ENCODE measurements at places on chromosomes 6 and 20.

- DNase-seq, result no peak
Measured at GRCh38 chr6:26375270-26375669, 7.6 kb upstream of the BTN2A2 start.

- DNase-seq, result no peak
Measured at GRCh38 chr6:125533710-125534397, 215.6 kb upstream of the HEY2 start.

DNA sequence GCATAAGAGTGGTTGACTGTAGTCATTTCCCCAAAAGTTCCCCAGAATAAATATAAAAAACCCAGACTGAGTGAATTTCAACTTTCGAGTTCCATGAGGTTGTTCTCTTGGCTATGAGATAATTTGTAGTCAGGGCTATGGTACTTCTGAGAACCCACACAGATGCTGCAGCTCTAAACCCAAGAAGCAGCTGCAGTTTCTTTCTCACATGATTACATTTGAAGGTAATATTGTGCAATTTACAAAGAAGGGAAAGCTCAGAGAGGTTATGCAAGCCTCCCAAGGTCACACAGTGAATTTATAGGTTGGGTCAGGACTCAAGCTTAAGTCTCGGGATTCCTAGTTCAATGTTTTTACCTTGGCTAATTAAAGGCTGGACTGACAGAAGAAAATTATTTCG is 29.7 kb upstream of the CD93 start:
- no peak for DNase-seq

DNA sequence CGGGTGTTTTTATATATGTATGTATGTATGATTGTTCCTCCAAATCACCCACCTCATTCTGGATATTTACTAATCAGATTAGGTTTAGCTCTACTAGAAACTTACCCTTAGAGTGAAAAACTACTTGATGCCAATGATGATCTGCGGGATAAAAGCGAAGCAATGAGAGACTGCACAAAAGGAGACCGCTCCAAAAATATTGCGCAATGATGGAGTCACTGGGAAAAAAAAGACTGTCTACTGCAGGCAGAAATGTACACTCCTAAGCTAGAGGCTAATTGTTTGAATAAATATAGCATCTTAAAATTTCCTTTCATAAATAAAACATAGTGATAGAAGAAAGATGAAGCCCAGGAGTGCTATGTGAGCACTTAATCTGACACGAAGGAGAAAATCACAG is 7.3 kb downstream of the RAB32 start:
- DNase-seq, result no peak

DNA sequence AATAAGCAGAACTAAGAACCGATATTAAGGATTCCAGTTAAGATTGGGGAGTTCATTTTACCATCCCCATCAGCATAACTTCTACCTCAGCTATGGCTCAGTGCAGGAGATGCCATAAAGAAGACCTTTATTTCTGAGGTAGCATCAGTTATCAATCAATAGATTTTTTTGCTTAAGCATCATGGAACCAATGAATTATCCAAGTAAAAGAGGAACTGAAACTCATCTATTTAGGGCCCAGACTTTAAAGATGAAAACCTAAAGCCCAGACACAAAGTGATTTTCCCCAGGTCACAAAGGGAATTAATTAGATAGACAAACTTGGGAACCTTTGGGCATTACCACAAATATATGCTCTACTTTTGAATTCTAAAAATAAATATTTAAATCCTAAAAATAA is 59.2 kb upstream of the TINAG start:
- no peak for DNase-seq

GRCh38 chr6:112117554-112117953 is 30.2 kb downstream of the FAM229B start:
- DNase-seq, result no peak

DNA sequence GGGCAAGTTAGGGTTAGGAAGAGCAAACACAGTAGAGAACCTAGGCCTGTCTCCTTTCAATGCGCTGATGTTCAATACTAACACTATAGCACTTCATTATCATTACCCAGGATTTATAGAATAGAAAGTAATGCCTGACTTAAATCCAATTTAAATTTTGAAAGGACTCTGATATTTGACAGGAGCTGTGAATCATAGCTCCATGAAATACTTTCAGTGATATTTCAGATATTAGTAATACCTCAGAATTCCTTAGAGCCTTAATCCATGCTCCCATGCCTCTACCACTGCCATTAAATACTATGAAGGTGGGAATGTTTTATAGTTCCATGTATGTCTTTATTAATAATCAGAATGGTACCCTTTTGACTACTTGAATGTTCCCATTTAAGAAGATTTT is 530.2 kb downstream of the BCKDHB start:
- no peak for DNase-seq

GRCh38 chr20:50285376-50286173 is 94.9 kb downstream of the CEBPB start:
- no peak for DNase-seq

DNA sequence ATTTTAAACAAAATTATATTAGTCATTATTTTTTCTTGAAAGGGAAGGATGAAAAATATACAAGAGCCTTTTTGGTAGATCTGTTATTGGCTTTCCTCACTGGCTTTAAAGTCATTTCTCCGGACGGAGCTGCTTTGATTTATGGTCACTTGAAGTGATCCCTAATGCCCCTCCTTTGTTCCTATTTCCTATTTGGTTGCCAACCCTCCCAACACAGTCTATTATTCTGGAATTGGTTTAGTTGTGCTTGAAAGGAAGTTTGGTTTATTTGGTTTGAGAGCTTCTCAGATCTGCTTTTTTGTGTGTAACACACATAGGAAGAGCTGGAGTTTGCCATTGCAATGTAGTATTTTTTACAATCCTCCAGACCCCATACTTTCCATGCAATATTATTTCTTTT is 347.9 kb downstream of the RFPL4B start:
- no peak for DNase-seq

DNA sequence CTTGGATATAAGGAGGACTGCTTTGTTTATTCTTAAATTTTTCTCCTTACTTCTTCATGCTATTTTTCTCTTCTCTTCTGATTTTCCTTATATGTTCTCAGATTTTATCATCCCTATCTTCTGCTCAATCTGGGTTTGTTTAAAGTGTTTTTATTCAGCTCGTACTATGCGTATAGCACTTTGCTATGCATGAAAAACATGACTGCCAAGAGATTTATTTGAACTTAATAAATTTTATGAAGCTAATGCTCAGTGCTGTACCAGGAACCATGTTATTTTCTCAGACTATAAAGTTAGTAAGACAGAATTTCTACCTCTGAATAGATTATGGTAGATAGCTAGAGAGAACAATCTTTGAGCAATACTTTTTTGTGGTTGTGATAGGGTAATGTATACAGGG is 305.9 kb downstream of the LAMA2 start:
- no peak for DNase-seq

DNA sequence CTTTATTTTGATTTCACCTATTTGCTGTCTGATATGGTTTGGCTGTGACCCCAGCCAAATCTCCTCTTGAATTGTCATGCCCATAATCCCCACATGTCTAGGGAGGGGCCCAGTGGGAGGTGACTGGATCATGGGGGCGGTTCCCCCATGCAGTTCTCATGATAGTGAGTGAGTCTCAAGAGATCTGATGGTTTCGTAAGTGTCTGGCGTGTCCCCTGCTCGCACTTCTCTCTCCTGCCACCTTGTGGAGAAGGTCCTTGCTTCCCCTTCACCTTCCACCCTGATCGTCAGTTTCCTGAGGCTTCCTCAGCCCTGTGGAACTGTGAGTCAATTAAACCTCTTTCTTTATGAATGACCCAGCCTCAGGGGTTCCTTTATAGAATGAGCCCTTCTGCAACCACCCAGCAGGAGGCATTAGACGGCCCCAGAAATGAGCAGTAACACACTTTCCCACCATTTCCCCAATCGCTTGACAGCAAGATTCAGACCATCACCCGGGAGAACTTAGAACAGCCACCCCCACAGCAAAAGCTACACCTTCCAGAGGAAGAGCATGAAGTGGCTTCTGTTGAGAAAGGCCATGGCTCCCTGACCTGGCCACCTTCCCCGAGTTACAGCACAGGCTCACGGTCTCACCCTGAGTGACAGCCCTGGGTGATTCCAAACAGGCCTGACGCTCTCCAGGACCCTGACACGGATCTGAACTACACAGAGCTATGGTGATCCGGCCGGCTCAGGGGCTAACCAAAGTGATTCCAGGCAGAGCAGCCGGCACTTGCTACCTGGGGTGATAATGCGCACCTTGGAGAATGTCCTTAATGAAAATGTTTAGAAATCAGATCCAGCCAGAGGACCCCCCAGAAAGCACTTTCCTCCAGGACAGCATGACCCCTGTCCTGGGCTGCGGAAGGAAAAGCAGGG is 131.2 kb upstream of the CDH4 start:
- DNase-seq, result peak; percentile 35

- DNase-seq, result no peak
Measured at GRCh38 chr6:20167601-20168000, 44.7 kb downstream of the MBOAT1 start.

- no peak for DNase-seq
Measured at GRCh38 chr6:127459231-127459641, at the start of gene KIAA0408. KIAA0408 (minus strand) TSS chr6:127459389; CDS start chr6:127453981, 5,408 bp downstream.

DNA sequence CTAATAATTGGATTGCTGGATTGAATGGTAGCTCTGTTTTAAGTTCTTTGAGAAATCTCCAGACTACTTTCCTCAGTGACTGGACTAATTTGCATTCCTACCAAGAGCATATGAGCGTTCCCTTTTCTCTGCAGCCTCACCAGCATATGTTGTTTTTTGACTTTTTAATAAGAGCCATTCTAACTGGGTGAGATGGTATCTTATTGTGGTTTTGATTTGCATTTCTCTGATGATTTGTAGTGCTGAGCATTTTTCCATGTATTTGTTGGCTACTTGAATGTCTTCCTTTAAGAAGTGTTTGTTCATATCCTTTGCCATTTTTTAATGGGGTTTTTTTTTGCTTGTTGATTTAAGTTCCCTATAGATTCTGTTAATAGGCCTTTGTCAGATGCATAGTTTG is 94.7 kb upstream of the AHI1 start:
- no peak for DNase-seq

DNA sequence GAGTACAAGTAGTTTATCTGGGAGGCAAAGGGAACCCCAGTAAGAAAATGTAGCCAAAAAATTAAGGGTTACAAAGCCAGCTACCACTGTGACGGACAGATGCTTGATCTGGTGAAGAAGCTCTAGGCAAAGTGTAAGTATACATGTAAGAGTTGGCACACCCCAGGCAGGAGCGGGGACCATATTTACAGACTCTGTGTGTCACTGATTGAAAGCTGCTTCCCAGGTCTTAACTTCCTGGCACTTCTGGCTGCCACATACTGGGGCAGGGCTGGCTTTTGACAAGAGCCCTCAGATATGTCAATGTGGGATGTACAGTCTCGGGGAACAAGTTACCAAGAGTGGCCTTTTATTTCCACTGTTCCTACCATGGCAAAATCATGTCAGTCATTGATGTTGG is 48.0 kb upstream of the BCLAF1 start:
- DNase-seq, result no peak

- DNase-seq, result no peak
Measured at GRCh38 chr20:33677991-33678702, 3.9 kb upstream of the NECAB3 start.

DNA sequence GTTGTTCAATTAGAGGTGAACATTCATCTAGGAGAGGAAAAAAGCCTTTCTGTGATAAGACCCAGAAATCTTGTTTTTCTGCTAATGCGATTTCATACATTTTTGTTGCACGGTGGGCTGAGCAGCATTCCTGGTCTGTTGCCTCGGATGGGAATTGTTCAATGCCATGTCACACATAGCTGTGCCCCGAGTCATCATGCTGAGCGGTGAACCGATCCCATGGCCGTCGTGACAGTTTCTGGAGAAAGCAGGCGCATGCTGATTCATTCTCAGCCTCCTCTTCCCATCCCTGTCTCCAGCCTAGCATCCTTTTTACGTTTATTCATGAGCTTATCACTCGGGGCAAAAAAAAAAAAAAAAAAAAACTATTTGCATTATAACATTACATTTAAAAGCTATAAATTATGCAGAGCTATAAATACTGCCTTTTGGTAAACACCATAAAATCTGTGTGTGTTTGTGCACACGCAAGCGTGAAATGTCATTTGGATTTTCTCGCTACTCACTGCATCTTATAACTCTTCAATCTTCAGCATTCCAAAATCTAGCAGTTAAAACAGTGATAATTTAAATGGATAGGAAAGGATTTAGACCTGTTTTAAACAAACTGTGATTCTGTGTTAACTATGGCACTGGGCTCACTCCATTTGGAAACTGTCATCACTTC is 58.9 kb upstream of the IFNGR1 start:
- DNase-seq, result no peak

DNA sequence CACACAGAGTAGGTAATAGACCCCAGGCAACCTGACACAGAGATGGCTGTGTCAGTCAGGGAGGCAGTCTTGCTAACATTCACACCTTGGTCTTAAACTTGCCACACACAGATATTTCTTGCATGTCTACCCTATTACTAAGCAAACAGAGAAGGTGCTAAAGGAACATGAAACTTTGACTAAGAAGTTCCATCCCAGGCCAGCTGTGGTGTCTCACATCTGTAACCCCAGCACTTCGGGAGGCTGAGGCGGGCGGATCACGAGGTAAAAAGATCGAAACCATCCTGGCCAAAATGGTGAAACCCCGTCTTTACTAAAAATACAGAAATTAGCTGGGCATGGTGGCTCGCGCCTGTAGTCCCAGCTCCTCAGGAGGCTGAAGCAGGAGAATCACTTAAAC is 222.4 kb upstream of the JARID2 start:
- peak; percentile 60 for DNase-seq

DNA sequence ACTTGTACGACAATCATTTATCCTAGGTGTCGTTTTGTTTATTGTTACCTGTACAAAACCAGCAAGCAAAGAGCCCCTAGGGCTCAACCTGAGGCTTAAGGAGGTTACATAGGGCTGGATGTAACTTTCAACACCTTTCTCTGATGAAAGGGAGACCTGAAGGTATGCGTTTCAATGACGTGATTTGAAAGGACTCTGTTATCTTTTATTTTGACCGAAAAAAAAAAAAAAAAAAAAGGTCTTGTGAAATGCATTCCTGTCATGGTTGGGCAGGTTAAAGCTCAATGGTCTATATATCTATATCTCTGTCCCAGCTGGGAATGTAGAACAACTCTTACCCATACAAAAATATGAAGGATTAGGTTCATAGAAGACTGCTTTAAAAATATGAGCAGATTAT is 78.7 kb upstream of the SASH1 start:
- DNase-seq, result no peak

- peak; percentile 82 for DNase-seq
Measured at GRCh38 chr6:118894425-118895260, 691 bp downstream of the ASF1A start.

GRCh38 chr6:106490974-106491373 is 130.5 kb downstream of the CRYBG1 start:
- no peak for DNase-seq

- DNase-seq, result no peak
Measured at GRCh38 chr6:149318581-149319286, 1.2 kb downstream of the TAB2 start.

Measured in stimulated activated naive CD8-positive, alpha-beta T cell treated with anti-CD3 and anti-CD28 coated beads, Interleukin-15, amount 100 ng/mL, for 72 hours (primary cell).